ENCODE measurements at places on chromosomes 11 and 22. TPM values are rescaled to one million over a fixed set of nuclear protein-coding genes. Genes with fewer than 3 reads are reported as not detected.
A peak's percentile ranks its signal among the peaks of the same experiment; 100 is the strongest.

Gene PNPLA3
- 6.1 TPM for total RNA-seq

Gene GAL3ST3
- 4.9 TPM for total RNA-seq

Gene MS4A6A
- not detected for total RNA-seq

Gene VSIG10L2
- total RNA-seq = not detected

Gene BRSK2
- 4.9 TPM for total RNA-seq

Gene NCR3LG1
- 4.8 TPM for total RNA-seq

Gene PKP3
- 65.7 TPM for total RNA-seq

Gene LAMTOR1
- total RNA-seq = 74.2 TPM

DNA sequence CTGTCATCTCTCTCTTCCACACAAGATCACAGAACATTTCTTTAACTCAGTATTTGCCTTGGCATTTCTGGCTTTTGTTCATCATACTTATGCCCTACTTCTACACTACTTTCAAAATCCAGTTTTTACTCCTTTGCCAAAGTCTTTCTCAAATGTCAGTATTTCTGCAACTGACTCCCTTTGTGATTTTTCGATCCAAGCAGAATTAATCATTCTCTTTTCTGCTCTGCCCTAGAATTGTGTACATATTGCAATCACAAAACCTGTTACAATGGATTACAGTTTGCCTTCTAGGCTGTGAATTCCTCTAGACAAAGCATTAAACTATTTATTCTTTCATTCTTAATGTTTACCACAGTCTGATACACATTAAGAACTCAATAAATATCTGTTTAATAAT, 33.3 kb upstream of the GLYAT start:
- no peaks in the 10 kb centered on the region for H3K27me3 ChIP-seq
- DNase-seq = no peak
- H3K4me1 ChIP-seq = no peaks in the 10 kb centered on the region
- H3K27ac ChIP-seq = no peak overlapping the region

DNA sequence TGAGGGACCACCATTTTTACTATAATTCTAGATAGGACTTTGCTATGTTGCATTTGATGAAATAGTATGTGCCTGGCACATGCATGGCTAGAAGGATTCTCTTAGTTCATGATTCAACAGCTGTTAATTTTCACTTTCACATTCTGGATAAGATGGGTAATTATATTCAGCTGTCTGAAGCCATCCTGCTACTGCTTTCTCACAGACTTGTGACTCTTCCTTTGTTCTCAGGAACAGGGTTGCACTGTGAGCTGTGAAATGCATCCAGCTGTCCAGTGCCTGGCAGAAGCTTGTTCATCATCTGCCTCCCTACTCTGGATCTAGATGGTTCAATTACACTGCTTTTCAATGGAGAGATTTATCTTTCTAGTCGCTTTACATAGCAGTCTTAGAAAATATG, 610.1 kb upstream of the ANO5 start:
- DNase-seq = no peak
- peaks cover 39% of the 10 kb centered on the region for H3K27me3 ChIP-seq
- H3K27ac ChIP-seq = no peak overlapping the region
- no peaks in the 10 kb centered on the region for H3K4me1 ChIP-seq
- H3K36me3 ChIP-seq = no peaks in the 10 kb centered on the region
- no peak overlapping the region for H3K4me3 ChIP-seq

DNA sequence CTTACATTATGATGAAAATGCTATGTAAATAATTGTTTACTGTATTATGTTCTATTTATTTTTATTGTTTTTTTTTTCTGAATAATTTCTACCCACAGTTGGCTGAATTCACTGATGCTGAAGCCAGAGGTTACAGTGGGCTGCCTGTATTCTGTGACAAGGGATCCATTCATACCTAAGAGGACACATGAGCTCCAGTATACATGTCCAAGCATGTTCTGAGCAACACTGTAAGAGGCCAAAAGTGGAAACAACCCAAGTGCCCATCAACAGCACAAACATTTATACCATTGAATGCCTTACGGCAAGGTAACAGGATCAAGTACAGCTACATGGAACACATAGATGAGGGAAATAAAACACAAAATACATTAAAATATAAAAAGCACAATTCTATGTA, 1.4 kb upstream of the SRSF8 start:
- DNase-seq = no peak
- peaks cover 5% of the 10 kb centered on the region for H3K27me3 ChIP-seq
- peaks cover 19% of the 10 kb centered on the region for H3K4me1 ChIP-seq
- H3K27ac ChIP-seq = no peak overlapping the region
- no peaks in the 10 kb centered on the region for H3K36me3 ChIP-seq

GRCh38 chr11:1566381-1567051, 5.6 kb downstream of the DUSP8 start:
- H3K4me3 ChIP-seq = no peak overlapping the region
- no peak for DNase-seq
- no peaks in the 10 kb centered on the region for H3K27me3 ChIP-seq
- no peaks in the 10 kb centered on the region for H3K4me1 ChIP-seq

DNA sequence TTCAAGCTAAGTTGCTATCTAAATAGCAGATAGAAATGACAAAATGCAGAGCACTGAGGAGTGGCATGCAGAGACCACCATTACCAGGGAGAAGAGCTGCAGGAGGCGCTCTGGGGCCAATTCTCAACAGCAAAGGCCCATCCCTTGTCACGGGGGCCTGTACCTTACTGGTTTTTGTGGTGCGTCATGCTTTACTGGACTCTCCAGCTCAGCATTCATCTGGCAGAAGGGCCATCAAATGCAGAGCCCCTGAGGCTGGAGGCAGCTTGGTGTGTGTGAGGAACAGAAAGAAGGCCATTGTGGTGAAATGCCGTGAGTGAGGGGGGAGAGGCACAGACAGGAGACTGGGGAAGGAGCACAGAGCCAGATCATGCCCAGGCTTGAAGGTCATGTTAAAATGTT, 56.5 kb upstream of the NAV2 start:
- no peak overlapping the region for H3K4me3 ChIP-seq
- H3K36me3 ChIP-seq = no peaks in the 10 kb centered on the region
- H3K4me1 ChIP-seq = peaks cover 10% of the 10 kb centered on the region
- H3K27ac ChIP-seq = no peak overlapping the region
- no peaks in the 10 kb centered on the region for H3K27me3 ChIP-seq
- DNase-seq = no peak

DNA sequence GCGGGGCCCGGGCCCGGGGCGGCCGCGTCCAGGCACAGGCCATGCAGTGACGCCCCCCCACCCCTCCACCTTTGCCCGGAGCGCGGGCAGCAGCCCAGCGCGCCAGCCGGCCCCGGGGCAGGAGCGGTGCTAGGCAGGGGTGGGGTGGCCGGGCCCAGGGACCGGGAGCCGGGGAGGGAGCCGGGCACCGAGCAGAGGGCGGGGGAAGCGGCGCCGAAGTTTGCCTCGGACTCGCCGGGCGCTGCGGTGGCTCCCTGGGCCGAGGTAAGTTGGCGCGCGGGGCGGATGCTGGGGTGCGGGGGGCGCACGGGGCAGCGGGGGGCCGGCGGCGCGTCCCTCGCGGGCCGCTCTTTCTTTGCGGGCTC, 332 bp downstream of the TEAD1 start:
- H3K4me1 ChIP-seq = peaks cover 39% of the 10 kb centered on the region
- H3K4me3 ChIP-seq = no peak overlapping the region
- H3K36me3 ChIP-seq = no peaks in the 10 kb centered on the region
- H3K27me3 ChIP-seq = no peaks in the 10 kb centered on the region
- H3K27ac ChIP-seq = no peak overlapping the region

DNA sequence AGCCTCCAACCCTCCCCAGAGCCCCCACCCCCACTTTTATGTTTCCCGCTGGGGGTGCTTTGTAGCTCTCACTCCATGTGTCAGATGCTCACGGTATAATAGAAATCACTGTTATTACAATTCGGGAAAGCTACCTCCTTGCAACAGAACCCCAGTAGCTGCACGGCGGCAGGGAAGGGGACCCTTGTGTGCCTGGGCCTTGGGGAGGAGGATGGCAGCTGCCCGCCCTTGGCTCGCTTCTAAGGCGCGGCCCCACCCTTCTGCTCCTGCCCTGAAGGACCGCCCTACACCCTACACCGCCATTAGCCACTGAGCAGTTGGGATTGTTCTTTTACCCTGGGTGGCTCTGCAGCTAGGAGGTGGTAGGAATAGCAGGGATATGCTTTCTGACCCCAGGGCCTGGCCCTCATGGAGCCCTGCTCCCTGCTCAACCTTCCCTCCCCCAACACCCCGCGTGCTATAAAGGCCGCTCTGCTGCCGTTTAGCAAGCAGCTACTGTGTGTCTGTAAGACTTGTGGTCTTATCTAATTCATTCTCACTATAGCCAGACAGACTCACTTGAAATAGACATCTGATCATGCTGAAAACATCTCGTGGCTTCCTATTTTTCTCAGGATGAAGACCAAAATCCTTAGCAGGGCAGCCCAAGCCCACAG, 219.7 kb downstream of the CEP164 start:
- no peaks in the 10 kb centered on the region for H3K36me3 ChIP-seq
- no peak for DNase-seq
- no peak overlapping the region for H3K27ac ChIP-seq
- no peaks in the 10 kb centered on the region for H3K4me1 ChIP-seq
- peaks cover 42% of the 10 kb centered on the region for H3K27me3 ChIP-seq

DNA sequence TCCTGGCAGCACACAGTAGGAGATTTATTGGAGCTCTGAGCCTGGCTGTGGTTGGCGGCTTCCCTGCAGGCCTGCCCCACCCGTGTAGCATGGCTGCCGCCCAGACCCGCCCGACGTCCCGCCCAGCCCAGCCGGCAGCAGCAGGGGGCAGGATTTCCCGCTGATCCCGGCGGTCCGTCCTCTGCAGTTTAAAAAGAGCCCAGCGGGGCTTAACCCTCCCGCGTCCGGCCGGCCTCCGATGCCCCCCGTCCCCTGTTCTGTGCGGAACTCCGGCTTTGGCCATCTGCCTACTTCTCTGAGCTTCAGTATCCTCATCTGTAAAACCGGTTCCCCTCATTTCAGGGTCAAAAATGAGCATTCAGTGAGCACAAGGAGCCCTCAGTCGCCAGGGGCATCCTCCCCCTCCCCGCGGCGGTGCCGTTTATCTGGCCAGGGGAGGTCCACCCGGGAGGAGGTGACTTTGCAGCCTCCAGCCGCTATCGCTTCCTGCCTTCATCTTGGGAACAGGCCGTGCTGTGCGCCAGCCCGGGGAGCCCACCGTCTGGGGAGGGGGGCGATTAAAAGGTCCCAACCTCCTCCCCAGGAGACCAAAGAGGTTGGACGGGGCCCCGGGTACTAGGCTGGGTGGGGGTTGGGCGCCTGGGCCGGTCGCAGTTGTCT, at the start of gene GAS2L1:
GAS2L1 (plus strand) TSS at position 476 of the 660 bp plus-strand sequence. CDS start 1,456 bp downstream, outside the sequence.
- peak within 1 kb of the TSS; percentile 86 for H3K27ac ChIP-seq
- no peak for DNase-seq
- H3K27me3 ChIP-seq = no peaks in the 10 kb centered on the region
- peak within 1 kb of the TSS; percentile 81 for H3K4me3 ChIP-seq

DNA sequence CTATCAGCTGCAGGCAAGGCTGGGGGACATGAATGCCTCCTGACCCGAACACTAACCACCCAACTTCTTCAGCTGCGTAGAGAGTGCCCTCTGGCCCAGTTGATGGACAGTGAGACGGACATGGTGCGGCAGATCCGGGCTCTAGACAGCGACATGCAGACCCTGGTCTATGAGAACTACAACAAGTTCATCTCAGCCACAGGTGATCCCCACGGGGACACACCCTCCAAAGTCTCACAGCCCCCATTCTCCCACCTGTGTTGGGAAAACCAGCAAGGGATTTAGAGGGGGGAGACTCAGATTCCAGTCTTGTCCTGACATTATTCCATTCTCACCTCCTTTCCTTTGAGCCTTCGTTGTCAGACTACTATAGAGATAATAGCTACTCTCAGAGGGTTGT, 912 bp downstream of the VPS51 start:
- peaks cover 8% of the 10 kb centered on the region for H3K4me1 ChIP-seq
- peak overlapping the region; percentile 34 for H3K27ac ChIP-seq
- H3K27me3 ChIP-seq = no peaks in the 10 kb centered on the region

DNA sequence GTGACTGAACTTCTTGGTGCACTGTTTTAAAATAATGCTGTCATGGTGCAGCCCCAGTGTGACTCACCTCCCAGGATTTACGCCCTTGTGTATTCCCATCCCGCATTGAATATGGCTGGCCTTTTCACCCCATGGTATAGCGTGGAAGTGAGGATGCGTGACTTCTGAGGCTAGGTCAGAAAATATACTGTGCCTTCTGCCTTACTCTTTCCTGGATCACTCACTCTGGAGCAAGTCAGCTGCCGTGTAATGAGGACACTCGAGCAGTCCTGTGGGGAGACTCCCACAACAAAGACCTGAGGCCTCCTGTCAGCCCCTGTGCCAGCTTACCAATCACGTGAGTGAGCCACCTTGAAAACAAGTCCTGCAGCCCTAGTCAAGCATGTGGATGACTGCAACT, 471.9 kb upstream of the KIRREL3 start:
- H3K4me3 ChIP-seq = no peak overlapping the region
- H3K27ac ChIP-seq = no peak overlapping the region
- DNase-seq = no peak

GRCh38 chr22:50346470-50346869, 3.3 kb downstream of the PPP6R2 start:
- DNase-seq = no peak
- peaks cover 3% of the 10 kb centered on the region for H3K36me3 ChIP-seq
- H3K27ac ChIP-seq = peak overlapping the region; percentile 32
- H3K4me3 ChIP-seq = no peak overlapping the region

DNA sequence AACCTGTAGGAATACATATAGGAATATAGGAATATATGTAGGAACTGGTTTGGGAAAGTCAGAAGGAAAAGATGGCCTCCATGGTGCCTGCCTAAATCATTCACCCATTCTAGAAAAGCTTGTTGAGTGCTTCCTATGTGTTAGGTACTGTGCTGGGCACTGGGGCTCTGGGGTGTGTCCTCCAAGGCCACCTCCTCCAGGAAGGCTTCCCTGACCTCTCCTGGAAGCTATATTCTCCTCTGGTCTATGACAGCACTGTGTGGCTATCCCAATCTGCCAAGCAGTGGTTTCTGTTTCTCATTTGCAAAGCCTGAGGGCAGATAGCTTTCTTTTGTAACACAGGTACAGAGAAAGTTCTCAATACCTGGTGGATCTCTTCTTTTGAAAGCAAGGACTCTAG, 30.2 kb downstream of the IRAG1 start:
- H3K27ac ChIP-seq = no peak overlapping the region
- H3K4me3 ChIP-seq = no peak overlapping the region
- no peaks in the 10 kb centered on the region for H3K36me3 ChIP-seq
- H3K4me1 ChIP-seq = peaks cover 49% of the 10 kb centered on the region
- no peaks in the 10 kb centered on the region for H3K27me3 ChIP-seq
- no peak for DNase-seq
